Placental pericyte (primary cell): ENCODE measurements at places on chromosomes 12 and 14. TPM values are rescaled to one million over a fixed set of nuclear protein-coding genes. Genes with fewer than 3 reads are reported as not detected.

EPYC gene
- not detected in 2 replicates for total RNA-seq

METTL17 gene
- 33.3 and 62.6 TPM in 2 replicates for total RNA-seq

MGAT4C gene
- total RNA-seq, result under 0.01 TPM in 1 of 2 replicates, not detected in the other

NANOG gene
- under 0.01 and 0.14 TPM in 2 replicates for total RNA-seq

GLT8D2 gene
- 22.5 and 28.2 TPM in 2 replicates for total RNA-seq

MYF5 gene
- not detected in 2 replicates for total RNA-seq

TRIM9 gene
- 0.14 TPM in 1 of 2 replicates, not detected in the other for total RNA-seq

HCFC2 gene
- 8.5 and 19.9 TPM in 2 replicates for total RNA-seq

ANKRD9 gene
- total RNA-seq, result 12.0 and 34.5 TPM in 2 replicates

RNASE1 gene
- total RNA-seq, result 0.43 TPM in 1 of 2 replicates, not detected in the other

GUCY2C gene
- total RNA-seq, result not detected in 2 replicates

SERPINA12 gene
- total RNA-seq, result not detected in 2 replicates

NPAS3 gene
- 1.6 TPM in 1 of 2 replicates, not detected in the other for total RNA-seq

CCDC197 gene
- not detected in 2 replicates for total RNA-seq

C12orf50 gene
- not detected in 2 replicates for total RNA-seq

MAP3K9 gene
- 0.14 and 0.88 TPM in 2 replicates for total RNA-seq

CYP27B1 gene
- 1.1 and 2.3 TPM in 2 replicates for total RNA-seq

LRRC10 gene
- total RNA-seq, result not detected in 2 replicates

CLEC14A gene
- under 0.01 and 0.29 TPM in 2 replicates for total RNA-seq

ENDOU gene
- total RNA-seq, result under 0.01 TPM in 1 of 2 replicates, not detected in the other

KRT86 gene
- under 0.01 TPM in 1 of 2 replicates, not detected in the other for total RNA-seq

CCDC196 gene
- total RNA-seq, result not detected in 2 replicates

CCT2 gene
- total RNA-seq, result 209 and 390 TPM in 2 replicates

RHOJ gene
- total RNA-seq, result 1.5 and 2.4 TPM in 2 replicates

KLRC4 gene
- total RNA-seq, result not detected in 2 replicates

PELI2 gene
- total RNA-seq, result 3.4 and 5.9 TPM in 2 replicates

GPR132 gene
- under 0.01 TPM in 1 of 2 replicates, not detected in the other for total RNA-seq

KCNH5 gene
- 0.14 TPM in 1 of 2 replicates, not detected in the other for total RNA-seq

GPR162 gene
- 1.1 TPM in 2 replicates for total RNA-seq

GAS2L3 gene
- total RNA-seq, result 8.3 and 42.4 TPM in 2 replicates

FOXN4 gene
- not detected in 2 replicates for total RNA-seq

REM2 gene
- total RNA-seq, result 0.22 TPM in 1 of 2 replicates, not detected in the other

ZNF26 gene
- total RNA-seq, result 18.2 and 28.6 TPM in 2 replicates

TSPAN19 gene
- total RNA-seq, result not detected in 2 replicates

MMP14 gene
- total RNA-seq, result 664 and 991 TPM in 2 replicates

KRT6C gene
- not detected in 2 replicates for total RNA-seq

TAS2R42 gene
- total RNA-seq, result not detected in 2 replicates

TSPAN9 gene
- total RNA-seq, result 23.0 and 84.6 TPM in 2 replicates

TMPRSS12 gene
- not detected in 2 replicates for total RNA-seq

NKX2-1 gene
- total RNA-seq, result not detected in 2 replicates

SSTR1 gene
- total RNA-seq, result 10.3 and 11.0 TPM in 2 replicates

WIF1 gene
- total RNA-seq, result not detected in 2 replicates

SMIM10L1 gene
- total RNA-seq, result 5.7 and 8.3 TPM in 2 replicates

FZD10 gene
- not detected in 2 replicates for total RNA-seq

SAMD15 gene
- 1.5 and 3.6 TPM in 2 replicates for total RNA-seq

TMEM132D gene
- total RNA-seq, result not detected in 2 replicates
